ENCODE measurements at places on chromosomes 11 and 22. TPM values are rescaled to one million over a fixed set of nuclear protein-coding genes. Genes with fewer than 3 reads are reported as not detected.

Gene STK33
- 3.0 TPM for total RNA-seq

Gene ARHGAP20
- 0.02 TPM for total RNA-seq

Gene SNAP29
- 16.6 TPM for total RNA-seq

Gene OR52N4
- total RNA-seq = not detected

Gene SLC22A25
- total RNA-seq = not detected

Gene RBFOX2
- total RNA-seq = 23.3 TPM

Gene SNU13
- 200 TPM for total RNA-seq

Gene NPAS4
- total RNA-seq = not detected

All from A549 treated with Hydrocortisone at 1 μM for 4 hours (cell line).